Peyer's patch (tissue), 4 donors: ENCODE measurements at places on chromosomes 5 and 9. TPM values are rescaled to one million over a fixed set of nuclear protein-coding genes. Genes with fewer than 3 reads are reported as not detected.

DNA sequence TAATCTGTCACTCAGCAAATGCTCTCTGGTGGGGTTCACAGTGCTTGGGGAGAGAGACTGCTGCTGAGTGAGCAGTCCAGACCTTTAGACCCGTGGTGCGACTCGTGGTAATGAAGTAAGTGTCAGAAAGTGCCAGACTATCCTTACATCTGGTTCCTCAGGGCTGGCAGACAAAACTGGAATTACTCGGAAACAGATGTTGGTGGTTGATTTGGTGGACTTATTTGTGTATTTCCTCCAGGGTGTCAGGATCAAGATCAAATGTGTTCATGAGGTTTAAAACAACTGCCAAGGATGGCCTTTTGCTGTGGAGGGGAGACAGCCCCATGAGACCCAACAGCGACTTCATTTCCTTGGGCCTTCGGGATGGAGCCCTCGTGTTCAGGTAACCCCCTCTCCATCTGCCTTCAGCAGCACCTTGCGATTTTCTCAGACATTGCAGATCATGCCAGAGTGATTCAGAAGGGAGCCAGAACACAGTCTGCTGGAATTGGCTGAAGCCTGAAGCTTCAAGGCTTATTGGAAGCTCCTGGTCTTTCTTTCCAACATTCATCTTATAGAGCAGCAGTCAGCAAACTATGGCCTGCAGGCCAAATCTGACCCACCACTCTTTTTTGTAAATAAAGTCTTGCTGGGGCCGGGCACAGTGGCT lies 105.2 kb downstream of the LIFR start:
- H3K4me3 ChIP-seq: no peak overlapping the region
- no peak overlapping the region for H3K27ac ChIP-seq
- H3K36me3 ChIP-seq: no peaks in the 10 kb centered on the region
- no peak for DNase-seq

MEIKIN gene
- not detected for total RNA-seq

DNA sequence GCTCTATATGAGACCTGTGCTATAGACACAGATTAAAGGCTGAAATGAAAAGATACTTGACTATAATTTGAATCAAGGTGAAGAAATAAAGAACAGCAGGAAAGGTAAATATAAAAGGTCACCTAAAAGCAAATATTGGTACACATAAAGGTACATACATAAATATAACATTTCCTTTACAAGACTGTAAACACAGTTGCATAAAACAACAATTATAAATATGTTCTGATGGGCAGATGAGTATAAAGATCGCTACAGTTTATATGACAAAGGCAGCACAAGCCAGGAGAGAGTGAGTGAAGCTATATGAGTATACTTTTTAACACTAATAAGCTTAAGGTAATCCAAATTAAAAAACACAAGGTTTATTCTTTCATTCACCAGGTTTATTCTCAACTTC lies 114.5 kb downstream of the OXCT1 start:
- H3K36me3 ChIP-seq: no peaks in the 10 kb centered on the region
- no peak overlapping the region for H3K27ac ChIP-seq
- no peak overlapping the region for H3K4me3 ChIP-seq

GRCh38 chr5:81286059-81286617 lies 15.2 kb upstream of the ZCCHC9 start:
- H3K4me1 ChIP-seq: no peaks in the 10 kb centered on the region
- H3K27me3 ChIP-seq: no peaks in the 10 kb centered on the region
- no peak overlapping the region for H3K27ac ChIP-seq
- DNase-seq: no peak

LCN1 gene
- not detected for total RNA-seq

GRCh38 chr9:70324963-70325362 lies 66.2 kb downstream of the SMC5 start:
- no peak for DNase-seq
- peaks cover 75% of the 10 kb centered on the region for H3K36me3 ChIP-seq
- H3K4me3 ChIP-seq: no peak overlapping the region
- H3K27ac ChIP-seq: no peak overlapping the region
- H3K4me1 ChIP-seq: no peaks in the 10 kb centered on the region

- no peaks in the 10 kb centered on the region for H3K4me1 ChIP-seq
- H3K4me3 ChIP-seq: no peak overlapping the region
- no peaks in the 10 kb centered on the region for H3K27me3 ChIP-seq
- H3K27ac ChIP-seq: no peak overlapping the region
Observed at GRCh38 chr5:146751054-146751453, 127.5 kb downstream of the PPP2R2B start.
